Lower lobe of right lung (tissue), 2 donors: ENCODE measurements at places on chromosomes 2 and 18.

DNA sequence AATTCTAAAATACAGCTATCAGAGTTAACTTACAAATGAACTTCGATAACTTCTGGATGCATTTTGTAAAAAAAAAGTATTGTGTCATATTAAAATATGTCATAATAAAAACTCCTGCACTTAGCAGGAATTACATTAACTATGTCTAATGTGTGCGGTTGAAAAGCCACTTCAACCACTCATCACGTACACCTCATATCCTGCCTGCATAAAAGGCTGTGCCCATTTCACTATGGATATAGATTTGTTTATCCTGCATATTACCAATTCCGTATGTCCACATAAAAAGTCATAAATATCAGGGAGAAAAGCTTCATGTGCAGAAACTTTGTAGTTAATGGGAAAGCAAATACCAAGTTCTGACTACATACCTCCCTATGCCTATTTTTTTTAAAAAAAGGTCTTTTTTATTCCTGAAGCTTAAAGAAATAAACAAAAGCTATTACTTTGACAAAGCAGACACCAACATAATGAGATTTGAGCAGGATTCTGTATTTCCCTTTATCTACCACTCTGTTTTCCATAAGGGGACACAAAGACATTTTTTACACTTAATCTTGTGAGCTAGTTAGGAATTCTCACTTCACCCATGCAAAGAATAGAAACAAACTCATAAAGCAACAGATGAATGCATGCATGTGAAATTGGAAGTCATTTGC is 96.1 kb downstream of the PPP1R1C start:
- no peak for DNase-seq

DNA sequence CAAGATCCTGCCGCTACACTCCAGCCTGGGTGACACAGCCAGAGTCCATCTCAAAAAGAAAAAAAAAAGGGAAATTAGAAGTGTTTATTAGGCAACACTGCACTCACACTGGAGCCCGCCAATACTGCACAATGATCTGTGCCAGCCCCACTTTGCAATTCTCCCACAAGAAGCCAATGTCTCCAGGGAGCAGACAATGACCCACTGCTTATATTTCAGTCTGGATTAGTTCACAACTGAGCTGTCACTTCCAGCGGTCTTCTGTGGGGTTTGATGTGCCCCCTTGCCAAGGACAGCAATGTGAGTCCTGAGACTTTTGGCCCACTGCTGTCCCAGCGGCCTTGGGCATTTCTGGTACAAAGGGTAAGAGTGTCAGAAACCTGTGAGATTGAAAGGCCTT is 85.6 kb upstream of the PPM1B start:
- no peak for DNase-seq

DNA sequence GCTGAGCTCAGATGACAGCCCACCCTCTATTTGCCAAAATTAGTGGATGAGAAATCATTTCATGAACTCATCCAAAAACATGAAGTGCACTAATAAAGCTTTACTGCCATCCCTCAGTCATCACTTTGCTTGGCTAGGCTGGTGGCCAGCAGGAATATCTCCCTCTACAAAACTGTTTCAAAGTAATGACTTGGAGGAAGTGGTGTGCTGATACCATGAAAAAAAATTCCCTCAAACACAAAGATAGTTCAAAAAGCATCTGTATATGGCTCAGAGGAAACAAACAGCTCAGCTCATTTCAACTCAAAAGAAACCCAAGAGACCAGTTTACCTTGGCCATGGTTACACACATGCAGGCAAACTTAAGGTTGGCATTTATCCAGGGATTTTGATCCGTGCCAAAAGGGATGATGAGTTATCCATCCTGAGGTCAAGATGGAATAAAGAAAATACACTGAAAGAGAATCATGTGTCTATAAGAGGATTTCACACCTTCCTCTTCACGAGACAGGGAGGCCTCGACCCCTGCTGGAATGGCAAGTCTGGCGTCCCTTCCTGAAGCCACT is 18.4 kb upstream of the WIPF1 start:
- DNase-seq, result no peak

DNA sequence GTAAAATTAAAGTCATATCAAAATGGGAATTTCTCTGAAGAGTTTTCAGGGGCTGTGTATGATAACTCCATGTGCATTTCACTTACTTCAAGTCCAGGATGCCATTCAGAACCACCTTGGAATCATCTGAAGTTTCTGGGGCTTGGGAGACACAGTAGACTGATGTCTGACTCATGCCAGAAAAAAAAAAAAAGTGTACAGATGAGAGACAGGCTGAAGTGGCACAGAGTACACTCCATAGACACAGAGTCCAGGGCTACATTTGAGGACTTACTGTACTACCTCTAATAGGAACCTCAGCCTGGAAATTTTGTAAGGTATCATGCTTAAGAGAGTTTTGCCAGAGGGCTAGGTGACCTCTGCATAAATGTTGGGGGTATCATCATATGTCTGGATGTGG is 92.0 kb downstream of the SS18 start:
- DNase-seq, result no peak

DNA sequence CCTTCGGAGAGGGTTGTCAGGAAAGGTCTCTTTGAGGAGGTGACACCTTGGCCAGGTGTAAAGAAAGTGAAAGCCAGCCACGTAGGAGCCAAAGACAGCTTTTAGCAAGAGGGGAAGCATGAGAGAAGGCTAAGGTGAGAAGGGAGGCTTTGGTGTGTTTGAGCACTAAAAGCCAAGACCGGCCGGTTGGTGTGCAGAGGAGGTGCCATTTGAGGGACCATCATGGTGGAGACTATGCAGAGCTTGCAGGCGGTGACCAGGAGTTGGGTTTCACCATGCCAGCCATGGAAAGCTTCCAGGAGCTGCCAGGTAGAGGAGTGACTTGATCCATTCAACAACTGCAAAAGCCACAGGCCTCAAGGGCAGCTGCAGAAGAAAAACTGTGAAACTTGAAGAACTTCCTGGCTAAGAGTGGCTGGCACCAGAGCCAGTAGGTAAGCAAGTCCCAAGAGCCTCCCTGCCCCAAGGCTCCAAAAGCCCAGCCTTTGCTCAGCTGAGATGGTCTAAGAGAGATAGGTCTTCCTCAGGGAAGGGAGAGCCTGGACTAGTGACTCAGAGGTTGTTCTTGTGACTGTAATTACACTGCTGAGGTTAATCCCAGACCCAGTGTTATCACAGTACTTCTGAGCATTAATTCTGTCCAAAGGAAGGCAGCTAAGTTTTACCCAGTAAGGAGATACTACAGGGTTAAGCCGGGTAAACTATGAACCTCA is 319.0 kb downstream of the BCL11A start:
- DNase-seq, result no peak

- DNase-seq, result no peak
Observed at GRCh38 chr18:55413474-55413873, 174.5 kb downstream of the TCF4 start.

DNA sequence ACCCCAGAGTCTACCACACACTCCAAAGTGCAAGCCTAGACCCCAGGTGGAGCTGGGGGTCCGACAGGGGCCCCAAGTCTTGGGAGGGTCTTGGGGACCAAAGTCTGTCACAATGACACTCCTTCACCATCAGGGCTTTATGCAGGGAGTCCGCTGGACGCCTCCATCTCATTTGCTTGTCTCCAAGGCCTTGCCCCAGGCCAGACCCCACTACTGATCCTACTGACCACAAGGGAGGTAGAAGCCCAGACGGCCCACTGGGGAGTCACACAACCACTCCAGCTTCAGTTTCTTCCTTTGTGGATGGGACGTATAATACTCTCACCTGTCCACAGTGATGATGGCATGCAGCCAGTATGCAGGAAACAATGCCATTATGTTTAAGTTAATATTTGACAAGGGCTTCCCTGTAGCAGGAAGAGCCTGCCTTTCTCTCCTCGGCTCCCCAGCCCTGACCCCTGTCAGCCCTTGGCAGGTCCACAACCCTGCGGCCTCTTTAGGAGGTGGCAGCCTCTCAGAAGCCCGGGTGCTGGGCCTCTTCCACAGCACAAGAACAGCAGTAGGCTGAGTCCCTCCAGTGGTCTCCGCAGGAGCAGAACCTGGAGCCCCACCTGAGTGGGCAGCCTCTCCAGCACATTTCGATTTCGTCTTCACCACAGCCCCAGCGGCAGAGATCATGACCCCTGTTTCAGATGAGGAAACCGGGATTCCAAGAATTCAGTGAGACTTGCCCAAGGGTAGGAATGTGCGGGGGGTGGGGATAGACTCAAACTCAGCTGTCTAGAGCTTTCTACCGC is 6.5 kb downstream of the BIN1 start:
- DNase-seq, result no peak

DNA sequence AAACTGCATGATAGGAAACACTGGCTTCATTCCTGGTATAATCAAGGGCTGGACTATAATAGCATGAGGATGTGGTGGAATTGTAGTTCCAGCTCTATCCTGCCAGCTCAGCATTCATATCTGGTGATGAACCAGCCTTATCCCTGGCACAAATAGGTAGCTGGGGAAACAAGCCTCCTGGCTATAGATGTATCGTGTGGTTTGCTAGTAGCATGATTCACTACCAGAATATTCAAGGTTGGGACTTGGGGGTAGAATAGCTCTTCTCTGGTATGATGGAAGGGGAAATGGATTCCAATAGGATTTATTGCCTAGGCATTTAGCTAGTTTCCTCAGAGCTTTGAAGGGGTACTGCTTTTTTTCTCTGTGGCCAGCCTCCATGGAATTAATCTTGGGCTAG is 532.8 kb downstream of the FBXO15 start:
- no peak for DNase-seq

DNA sequence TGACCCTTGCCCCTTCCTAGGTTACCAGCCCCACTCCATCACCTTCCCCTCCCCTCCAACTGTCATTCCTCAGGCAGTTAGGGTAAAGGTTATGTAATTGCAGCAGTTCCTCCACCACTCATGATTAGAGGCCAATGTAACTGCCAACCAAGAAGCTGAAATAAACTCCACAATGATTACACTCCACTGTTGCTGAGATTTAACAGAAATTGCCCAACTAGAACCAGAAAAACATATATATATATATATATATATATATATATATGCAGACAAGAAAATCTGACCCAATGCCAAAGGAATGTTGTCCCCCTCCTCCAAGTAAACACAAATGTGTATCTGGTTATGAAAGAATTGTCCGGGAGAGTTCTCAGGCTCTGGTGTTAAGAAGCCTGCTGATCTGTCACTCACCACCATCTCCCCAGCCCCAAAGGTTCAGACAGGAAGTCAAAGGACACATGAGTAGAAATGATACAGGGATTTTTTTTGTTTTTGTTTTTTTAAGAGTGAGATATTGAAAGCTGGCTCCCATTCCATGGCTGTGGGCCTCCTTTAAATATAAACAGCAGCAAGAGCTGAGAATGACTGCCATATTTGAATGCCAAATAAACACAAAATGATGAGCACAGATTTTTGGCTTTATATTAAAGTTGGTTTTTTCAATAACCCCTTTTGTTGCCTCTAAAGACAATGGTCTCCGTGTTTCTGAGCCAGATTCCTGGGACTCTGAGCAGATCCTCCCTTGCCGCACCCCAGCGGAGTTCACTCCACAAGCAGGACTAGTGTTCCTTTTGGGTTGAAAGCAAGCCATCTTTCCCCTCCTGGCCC is 127.2 kb upstream of the MAPRE2 start:
- DNase-seq, result no peak

GRCh38 chr2:171529914-171530313 is 7.6 kb downstream of the CYBRD1 start:
- DNase-seq, result no peak

DNA sequence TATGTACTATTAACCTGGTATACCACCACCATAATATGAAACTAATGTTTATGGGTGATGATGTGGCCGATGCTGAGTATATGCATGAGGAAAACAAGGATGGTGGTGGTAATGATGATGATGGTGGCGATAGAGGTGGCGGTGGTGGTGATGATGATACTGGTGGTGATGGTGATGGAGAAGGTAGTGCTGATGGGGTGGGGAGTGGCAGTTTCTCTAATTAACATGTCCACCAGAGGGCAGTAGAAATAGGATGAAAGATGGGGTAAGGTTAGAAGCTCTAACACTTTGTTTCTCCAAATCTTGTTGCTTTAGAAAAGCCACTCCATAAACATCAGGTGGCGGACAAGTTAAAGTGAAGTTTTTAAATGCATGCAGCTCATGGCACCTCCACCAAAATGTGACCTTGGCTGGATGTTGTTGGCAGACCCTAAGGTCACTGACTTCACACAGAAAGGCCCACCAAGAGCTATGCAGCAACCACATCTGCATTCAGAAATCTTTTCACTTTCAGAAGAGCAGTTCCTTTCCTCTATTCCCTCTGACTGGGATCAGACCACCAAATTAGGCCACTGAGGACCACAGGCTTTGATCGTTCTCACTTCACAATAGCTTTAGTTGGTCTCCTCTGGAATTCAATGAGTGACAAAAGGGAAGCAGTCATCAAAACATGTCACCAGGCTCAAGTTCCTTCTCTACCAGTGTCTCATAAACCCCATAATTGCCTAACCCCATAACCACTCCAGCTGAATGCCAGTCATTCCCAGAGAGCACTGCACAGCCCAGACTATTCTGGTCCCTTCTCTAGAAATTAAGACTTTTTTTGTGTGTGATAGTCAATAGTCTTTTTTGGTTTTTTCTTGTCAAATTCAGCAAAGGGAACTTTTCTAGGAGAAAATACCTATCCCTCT is 7.5 kb upstream of the BCL11A start:
- DNase-seq, result no peak

GRCh38 chr2:117551858-117552257 is 262.6 kb upstream of the DDX18 start:
- DNase-seq, result no peak

DNA sequence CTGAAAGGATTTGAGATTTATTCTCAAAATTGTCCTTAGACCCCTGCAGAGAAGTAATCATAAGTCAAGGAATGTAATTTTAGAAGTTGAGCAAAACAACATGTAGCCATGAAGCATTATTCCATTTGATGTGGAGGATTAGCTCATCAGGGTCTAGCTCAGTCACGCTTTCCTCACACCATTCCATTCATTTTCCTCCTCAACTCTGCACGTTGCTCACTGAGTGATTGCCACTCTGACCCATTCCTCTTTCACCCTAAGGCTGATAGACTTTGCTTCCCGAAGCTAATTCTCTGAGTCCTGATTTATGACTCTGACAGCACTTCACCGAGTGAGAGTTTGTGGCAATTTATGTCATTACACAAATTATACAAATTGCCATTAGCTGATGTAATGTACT is 820.6 kb upstream of the PIK3C3 start:
- no peak for DNase-seq

DNA sequence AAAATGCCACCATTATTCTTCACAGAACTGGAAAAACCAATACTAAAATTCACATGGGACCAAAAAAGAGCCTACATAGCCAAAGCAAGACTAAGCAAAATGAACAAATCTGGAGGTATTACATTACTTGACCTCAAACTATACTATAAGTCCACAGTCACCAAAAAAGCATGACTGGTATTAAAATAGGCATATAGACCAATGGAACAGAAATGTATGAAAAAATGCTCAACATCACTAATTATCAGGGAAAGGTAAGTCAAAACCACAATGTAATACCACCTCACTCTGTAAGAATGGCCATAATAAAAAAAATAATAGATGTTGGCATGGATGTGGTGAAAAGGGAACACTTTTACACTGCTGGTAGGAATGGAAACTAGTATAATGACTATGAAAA is 158.6 kb downstream of the CDH2 start:
- DNase-seq, result no peak

- no peak for DNase-seq
Observed at GRCh38 chr2:152054593-152054992, 44.3 kb downstream of the CACNB4 start.

- no peak for DNase-seq
Observed at GRCh38 chr18:49677762-49678413, 116.0 kb downstream of the LIPG start.
